ENCODE measurements at places on chromosomes 4 and X.

DNA sequence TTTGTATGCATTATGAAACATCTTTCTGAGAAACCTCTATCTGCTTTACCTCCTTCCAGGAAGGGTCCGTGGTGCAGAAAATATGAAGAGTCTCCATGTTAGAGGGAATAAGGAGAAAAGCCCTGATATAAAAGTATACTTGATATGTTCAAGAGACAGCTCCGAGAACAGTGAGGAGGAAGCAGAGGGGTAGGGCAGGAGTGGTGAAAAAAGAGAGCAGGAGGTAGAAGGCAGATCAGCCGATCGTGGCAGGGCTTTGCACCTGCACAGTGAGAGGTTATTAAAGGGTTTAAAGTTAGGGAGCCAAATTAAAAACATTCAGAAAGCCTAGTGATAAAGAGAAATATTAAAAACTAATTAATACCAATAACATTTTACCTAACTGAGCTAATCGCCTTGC is 419.7 kb downstream of the FAT4 start:
- no peak for DNase-seq

DNA sequence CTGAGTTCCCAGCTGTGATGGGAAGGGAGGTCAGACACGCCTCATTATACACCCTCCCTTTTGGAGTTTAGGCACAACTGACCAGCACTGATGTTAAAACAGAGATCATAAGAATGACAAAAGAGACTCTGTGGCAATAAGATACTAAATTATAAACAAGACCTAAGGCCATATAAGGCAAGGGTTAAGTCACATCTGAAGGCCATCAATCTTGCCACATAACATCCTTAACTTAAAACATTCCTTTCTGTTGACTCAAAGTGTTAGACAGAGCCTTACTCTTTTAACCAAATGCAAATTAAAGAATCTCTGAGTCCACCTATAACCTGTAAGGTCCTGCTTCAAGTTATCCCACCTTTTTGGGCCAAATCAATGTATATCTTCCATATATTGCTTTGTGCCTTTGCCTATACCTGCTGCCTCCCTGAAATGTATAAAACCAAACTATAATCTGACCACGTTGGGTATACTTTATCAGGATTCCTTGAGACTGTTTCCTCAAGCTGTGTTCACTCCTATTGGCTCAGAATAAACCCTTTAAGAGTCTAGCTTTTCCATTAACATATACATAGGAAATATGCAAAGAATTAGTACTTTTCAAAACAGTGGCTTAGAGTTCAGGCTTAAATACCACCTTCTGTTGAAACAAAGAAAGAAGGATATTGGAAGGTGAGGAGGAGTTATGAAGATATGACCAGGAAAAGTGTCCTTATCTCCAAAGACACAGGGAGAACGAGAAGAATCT is 214.4 kb upstream of the PPP1R2C start:
- DNase-seq = no peak

DNA sequence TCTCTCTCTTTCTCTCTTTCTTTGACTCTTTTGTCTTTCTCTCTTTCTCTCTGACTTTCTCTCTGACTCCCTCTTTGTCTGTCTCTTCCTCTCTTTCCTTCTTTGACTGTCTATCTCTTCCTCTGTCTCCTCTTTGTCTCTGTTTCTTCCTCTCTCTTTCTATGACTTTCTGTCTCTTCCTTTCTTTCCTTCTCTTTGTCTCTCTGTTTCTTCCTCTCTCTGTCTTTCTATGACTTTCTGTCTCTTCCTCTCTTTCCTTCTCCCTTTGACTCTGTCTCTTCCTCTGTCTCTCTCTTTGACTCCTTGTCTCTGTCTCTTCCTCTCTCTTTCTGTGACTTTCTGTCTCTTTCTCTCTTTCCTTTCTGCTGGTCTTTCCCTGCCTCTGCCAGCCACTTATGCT is 38.7 kb downstream of the HNRNPD start:
- no peak for DNase-seq

- no peak for DNase-seq
Observed at GRCh38 chrX:53718073-53718472, 31.6 kb upstream of the HUWE1 start.

DNA sequence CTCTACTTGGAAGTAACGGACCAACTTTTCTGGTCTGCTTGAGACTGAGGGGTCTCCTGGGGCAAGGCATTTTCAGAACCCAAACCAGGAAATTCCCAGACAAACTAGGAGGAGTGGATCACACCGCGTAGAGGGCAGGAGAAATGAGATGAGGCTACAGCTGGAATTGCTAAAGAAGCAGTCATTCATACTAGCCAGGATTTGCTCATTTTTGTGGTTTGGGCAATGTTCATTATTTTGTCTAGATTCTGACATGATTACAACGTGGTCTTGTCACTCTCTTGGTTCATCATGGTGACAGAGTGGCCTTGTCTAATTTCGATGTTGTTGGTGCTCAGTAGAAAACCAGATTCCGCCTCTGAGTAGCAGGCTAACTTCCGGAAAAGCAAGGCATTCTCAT is 63.2 kb downstream of the BANK1 start:
- no peak for DNase-seq

- no peak for DNase-seq
Observed at GRCh38 chrX:108032944-108033343, 11.9 kb upstream of the VSIG1 start.

Data from activated CD4-positive, alpha-beta T cell treated with anti-CD3 and anti-CD28 coated beads for 1 hour (primary cell).